ENCODE measurements at places on chromosomes 3 and 15.

- no peaks in the 10 kb centered on the region for H3K27me3 ChIP-seq
- no peaks in the 10 kb centered on the region for H3K36me3 ChIP-seq
- DNase-seq = no peak
- peaks cover 1% of the 10 kb centered on the region for H3K4me1 ChIP-seq
- H3K27ac ChIP-seq = no peak overlapping the region
Observed at GRCh38 chr3:11779626-11780025, 67.1 kb downstream of the TAMM41 start.

- no peaks in the 10 kb centered on the region for H3K36me3 ChIP-seq
- no peak overlapping the region for H3K4me3 ChIP-seq
- no peaks in the 10 kb centered on the region for H3K27me3 ChIP-seq
- H3K4me1 ChIP-seq = peaks cover 3% of the 10 kb centered on the region
- no peak overlapping the region for H3K27ac ChIP-seq
Observed at GRCh38 chr3:48835650-48836366, 11.9 kb downstream of the PRKAR2A start.

DNA sequence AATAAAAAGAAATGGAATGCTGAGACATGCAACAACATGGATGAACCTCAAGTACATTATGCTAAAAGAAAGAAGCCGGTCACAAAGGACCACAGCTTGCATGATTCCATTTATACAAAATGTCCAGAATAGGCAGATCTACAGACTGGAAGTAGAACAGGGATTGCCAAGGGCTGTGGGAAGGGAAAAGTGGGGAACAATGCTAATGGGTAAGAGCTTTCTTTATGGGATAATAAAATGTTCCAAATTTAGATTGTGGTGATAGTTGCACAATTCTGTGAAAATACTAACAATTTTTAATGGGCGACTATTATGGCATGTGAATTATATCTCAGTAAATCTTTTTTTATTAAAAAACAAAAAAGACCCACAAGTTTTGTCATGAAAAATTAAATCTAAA is 106.2 kb downstream of the TMCO5A start:
- H3K27me3 ChIP-seq = no peaks in the 10 kb centered on the region
- no peak overlapping the region for H3K27ac ChIP-seq
- no peaks in the 10 kb centered on the region for H3K36me3 ChIP-seq
- no peak overlapping the region for H3K4me3 ChIP-seq

DNA sequence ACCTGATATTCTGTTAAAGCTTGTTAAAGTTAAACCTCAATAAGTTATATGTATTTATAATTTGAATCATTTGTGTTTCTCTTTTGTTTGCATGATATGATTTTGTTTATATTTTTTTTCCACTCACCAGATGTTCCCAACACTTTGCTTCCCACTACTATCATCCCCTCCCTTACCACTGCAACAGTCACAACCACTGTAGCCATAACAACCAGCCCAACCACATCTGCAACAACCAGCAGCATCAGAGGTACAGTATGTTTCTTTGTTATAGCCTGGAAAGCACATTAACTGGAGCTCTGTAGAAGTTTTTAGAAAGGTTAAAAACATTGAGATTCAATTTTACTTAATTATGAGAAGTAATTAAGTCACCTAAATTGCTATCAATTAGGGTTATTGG is 1011.9 kb downstream of the VGLL3 start:
- H3K36me3 ChIP-seq = no peaks in the 10 kb centered on the region
- no peak for DNase-seq
- H3K4me1 ChIP-seq = no peaks in the 10 kb centered on the region
- H3K4me3 ChIP-seq = no peak overlapping the region
- no peak overlapping the region for H3K27ac ChIP-seq

- no peaks in the 10 kb centered on the region for H3K4me1 ChIP-seq
- H3K4me3 ChIP-seq = no peak overlapping the region
- H3K27ac ChIP-seq = no peak overlapping the region
- H3K36me3 ChIP-seq = no peaks in the 10 kb centered on the region
- no peaks in the 10 kb centered on the region for H3K27me3 ChIP-seq
Observed at GRCh38 chr3:193196746-193197145, 44.3 kb upstream of the PLAAT1 start.

DNA sequence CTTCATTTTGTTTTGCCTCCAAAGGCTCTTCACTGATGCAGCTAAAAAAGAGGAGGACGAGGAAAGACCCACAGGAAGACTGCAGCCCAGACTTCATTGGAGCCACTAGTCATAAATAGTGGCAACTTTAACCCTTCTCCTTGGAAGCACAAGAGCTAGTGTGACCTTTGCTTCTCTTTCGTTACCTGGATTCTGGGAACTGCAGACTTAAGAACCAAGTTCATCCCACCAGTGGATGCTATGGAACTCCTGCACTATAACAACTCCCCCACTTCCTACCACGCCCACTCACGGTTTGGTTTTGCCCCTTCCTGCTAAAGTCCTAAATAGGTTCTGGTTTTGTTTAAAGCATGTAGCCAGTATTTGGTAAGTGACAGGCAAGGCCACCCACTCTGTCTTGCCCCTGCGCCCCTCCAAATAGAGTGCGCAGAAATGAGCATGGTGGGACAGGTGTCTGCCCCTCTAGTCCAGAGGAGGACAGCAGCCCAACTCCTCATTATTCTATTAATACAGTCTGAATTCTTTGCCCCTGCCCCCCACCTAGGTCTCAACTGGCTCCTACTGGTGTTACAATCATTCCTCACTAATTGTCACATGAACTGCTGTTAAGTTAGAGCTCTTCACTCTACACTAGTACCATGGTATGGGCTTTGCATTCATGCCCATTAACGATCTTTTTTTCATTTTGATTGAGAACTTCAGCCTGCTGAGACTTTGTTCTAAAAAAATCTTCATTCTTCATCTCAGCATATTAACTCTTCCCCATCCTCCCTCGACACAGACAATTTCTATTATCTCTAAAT is 504.6 kb downstream of the FOXP1 start:
- no peaks in the 10 kb centered on the region for H3K27me3 ChIP-seq
- no peaks in the 10 kb centered on the region for H3K36me3 ChIP-seq
- H3K4me1 ChIP-seq = peaks cover 29% of the 10 kb centered on the region

GRCh38 chr3:58622436-58622835 is 44.1 kb downstream of the FAM3D start:
- no peaks in the 10 kb centered on the region for H3K36me3 ChIP-seq
- DNase-seq = no peak
- no peaks in the 10 kb centered on the region for H3K4me1 ChIP-seq

GRCh38 chr3:178507507-178508442 is 28.5 kb upstream of the KCNMB2 start:
- H3K36me3 ChIP-seq = no peaks in the 10 kb centered on the region
- no peak overlapping the region for H3K4me3 ChIP-seq
- no peaks in the 10 kb centered on the region for H3K4me1 ChIP-seq
- no peaks in the 10 kb centered on the region for H3K27me3 ChIP-seq
- DNase-seq = no peak
- H3K27ac ChIP-seq = no peak overlapping the region

DNA sequence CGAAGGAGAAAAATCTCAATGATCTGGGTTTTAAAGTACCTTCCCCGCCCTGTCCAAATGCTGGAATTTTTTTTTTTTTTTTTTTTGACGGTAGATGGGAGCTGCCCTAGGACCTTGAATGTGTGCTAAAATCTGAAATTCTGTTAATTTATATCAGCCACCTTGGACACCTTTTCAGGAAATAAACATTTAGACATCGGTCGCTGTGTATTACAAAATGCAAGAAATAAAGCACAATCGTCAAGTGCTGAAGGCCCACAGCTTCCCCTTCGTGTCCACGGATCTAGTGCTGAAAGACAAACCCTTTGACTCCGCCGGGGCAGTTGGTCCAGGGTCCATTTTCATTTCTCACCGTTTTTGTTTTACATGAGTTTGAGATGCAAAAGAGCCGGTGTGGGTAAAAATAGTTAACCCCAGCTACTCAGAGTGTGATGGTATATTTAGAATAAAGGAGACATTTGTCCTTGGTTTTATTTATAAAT is 90.2 kb upstream of the CHD2 start:
- no peaks in the 10 kb centered on the region for H3K36me3 ChIP-seq
- no peaks in the 10 kb centered on the region for H3K27me3 ChIP-seq
- H3K4me1 ChIP-seq = peaks cover 24% of the 10 kb centered on the region
- peak; percentile 28 for DNase-seq
- peak overlapping the region; percentile 96 for H3K27ac ChIP-seq

GRCh38 chr3:128113817-128114794 is 9.5 kb downstream of the RUVBL1 start:
- DNase-seq = peak; percentile 20
- peaks cover 11% of the 10 kb centered on the region for H3K36me3 ChIP-seq
- peak overlapping the region; percentile 66 for H3K27ac ChIP-seq
- no peaks in the 10 kb centered on the region for H3K27me3 ChIP-seq

- H3K36me3 ChIP-seq = no peaks in the 10 kb centered on the region
- no peak overlapping the region for H3K27ac ChIP-seq
- DNase-seq = no peak
- H3K4me3 ChIP-seq = no peak overlapping the region
- peaks cover 2% of the 10 kb centered on the region for H3K27me3 ChIP-seq
Observed at GRCh38 chr3:89108291-89108550, 800 bp downstream of the EPHA3 start.

GRCh38 chr15:37015451-37015850 is 84.9 kb downstream of the MEIS2 start:
- H3K4me1 ChIP-seq = no peaks in the 10 kb centered on the region
- no peaks in the 10 kb centered on the region for H3K27me3 ChIP-seq
- no peak overlapping the region for H3K4me3 ChIP-seq
- no peaks in the 10 kb centered on the region for H3K36me3 ChIP-seq

- H3K4me1 ChIP-seq = no peaks in the 10 kb centered on the region
- no peak for DNase-seq
- no peaks in the 10 kb centered on the region for H3K27me3 ChIP-seq
- H3K4me3 ChIP-seq = no peak overlapping the region
Observed at GRCh38 chr3:132593241-132593946, 3.7 kb upstream of the ACKR4 start.

GRCh38 chr15:29651476-29652233 is 170.6 kb downstream of the TJP1 start:
- H3K4me3 ChIP-seq = no peak overlapping the region
- no peak overlapping the region for H3K27ac ChIP-seq
- no peaks in the 10 kb centered on the region for H3K4me1 ChIP-seq
- no peaks in the 10 kb centered on the region for H3K27me3 ChIP-seq
- H3K36me3 ChIP-seq = no peaks in the 10 kb centered on the region

- no peak for DNase-seq
- no peaks in the 10 kb centered on the region for H3K4me1 ChIP-seq
Observed at GRCh38 chr3:11161666-11162065, 7.4 kb downstream of the HRH1 start.

DNA sequence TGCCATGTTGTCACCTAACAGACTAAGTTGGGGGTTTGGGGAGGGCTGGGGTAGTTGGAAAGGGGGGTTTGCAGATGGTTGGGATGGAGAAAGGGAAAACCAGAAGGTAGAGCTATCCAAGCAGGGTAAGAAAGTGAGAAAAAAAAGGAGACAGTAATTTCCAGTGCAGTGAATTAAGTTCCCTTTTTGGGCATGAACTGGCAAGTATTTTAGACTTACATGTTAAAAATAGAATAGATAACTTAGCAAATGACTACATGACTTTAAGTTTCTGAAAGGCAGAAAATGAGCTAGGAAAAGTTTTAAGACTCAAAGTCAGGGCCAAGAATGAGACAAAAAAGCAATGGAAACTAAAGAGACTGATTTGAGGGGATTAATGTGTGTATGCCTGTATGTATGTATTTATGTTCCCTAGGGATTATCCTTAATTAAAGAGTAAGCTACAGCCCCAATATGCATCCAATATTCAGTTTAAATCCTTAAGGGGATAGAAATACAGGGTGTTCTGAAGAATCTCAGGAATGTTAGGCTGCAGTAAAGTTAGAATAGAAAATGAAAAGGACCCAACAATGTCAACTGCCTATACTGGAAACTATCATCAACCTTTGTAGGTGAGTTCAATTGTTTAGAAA is 285.2 kb upstream of the MME start:
- H3K27ac ChIP-seq = no peak overlapping the region
- H3K36me3 ChIP-seq = no peaks in the 10 kb centered on the region
- DNase-seq = no peak
- H3K4me1 ChIP-seq = no peaks in the 10 kb centered on the region
- no peak overlapping the region for H3K4me3 ChIP-seq

DNA sequence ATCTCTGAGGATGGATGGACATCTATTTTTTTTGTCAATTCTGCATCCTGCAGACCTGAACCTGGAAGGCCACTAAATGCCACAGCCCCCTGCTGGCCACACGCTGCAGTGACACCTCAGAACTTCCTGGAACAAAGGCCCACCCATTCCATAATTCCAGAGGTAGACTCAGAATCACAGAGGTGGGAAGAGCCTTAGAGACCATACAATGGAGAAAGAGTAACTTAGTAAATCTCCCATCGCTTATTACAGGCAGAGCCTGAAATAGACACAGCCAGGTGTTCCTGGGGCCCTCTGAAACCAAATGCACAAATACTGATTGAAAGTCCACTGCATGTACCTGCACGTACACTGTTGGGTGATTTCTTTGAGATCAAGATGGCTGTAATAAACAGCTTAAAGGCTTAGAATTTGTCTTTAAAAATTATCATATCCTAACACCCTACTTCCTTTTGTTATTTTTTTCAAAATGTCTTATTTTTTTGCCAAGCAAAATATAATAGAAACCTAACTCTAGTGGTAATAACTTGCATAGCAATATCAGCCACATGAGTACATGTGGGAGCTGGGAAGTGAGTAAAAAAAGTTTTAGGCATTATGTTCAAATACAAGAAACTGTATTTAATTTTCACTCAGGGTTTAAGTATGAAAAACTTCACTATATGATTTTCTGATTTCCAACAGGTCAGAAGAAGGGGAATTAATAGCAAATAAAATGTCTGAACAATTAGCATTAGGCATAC is 62.7 kb downstream of the EOMES start:
- no peak overlapping the region for H3K27ac ChIP-seq
- no peaks in the 10 kb centered on the region for H3K27me3 ChIP-seq
- no peaks in the 10 kb centered on the region for H3K4me1 ChIP-seq

DNA sequence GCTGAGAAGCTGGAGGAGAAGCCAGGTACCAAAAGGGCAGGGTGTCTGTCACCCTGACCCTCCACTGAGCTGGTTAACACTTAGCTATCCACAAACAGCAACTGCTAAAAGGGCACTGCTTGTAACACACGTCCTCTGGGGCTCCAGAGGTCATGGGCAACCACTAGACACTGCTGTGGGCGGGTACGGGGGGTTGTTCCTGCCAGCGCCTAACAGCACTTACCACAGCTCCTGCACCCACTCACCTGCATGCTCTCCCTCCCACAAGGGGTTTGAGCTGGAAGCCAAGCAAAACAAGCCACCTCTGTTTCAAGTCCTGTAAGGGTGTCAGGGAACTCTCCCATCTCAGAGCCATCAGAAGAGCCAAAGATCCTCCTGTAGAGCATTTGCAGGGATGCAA is 407.6 kb downstream of the MFSD1 start:
- no peak overlapping the region for H3K4me3 ChIP-seq
- no peaks in the 10 kb centered on the region for H3K4me1 ChIP-seq
- no peak overlapping the region for H3K27ac ChIP-seq
- no peaks in the 10 kb centered on the region for H3K36me3 ChIP-seq
- H3K27me3 ChIP-seq = no peaks in the 10 kb centered on the region

GRCh38 chr15:62403164-62403809 is 238.2 kb upstream of the C2CD4B start:
- no peak overlapping the region for H3K4me3 ChIP-seq
- DNase-seq = no peak
- H3K36me3 ChIP-seq = no peaks in the 10 kb centered on the region
- no peaks in the 10 kb centered on the region for H3K27me3 ChIP-seq
- H3K27ac ChIP-seq = no peak overlapping the region

GRCh38 chr3:142498397-142499180 is 50.8 kb upstream of the XRN1 start:
- no peak overlapping the region for H3K4me3 ChIP-seq
- H3K27me3 ChIP-seq = no peaks in the 10 kb centered on the region
- no peak overlapping the region for H3K27ac ChIP-seq
- no peak for DNase-seq
- no peaks in the 10 kb centered on the region for H3K4me1 ChIP-seq
- H3K36me3 ChIP-seq = peaks cover 58% of the 10 kb centered on the region

- no peak for DNase-seq
- no peak overlapping the region for H3K27ac ChIP-seq
- no peaks in the 10 kb centered on the region for H3K4me1 ChIP-seq
- H3K36me3 ChIP-seq = peaks cover 10% of the 10 kb centered on the region
Observed at GRCh38 chr3:50010959-50011358, 71.0 kb downstream of the RBM6 start.
